ENCODE measurements at places on chromosomes 5 and 9. TPM values are rescaled to one million over a fixed set of nuclear protein-coding genes. Genes with fewer than 3 reads are reported as not detected.

DNA sequence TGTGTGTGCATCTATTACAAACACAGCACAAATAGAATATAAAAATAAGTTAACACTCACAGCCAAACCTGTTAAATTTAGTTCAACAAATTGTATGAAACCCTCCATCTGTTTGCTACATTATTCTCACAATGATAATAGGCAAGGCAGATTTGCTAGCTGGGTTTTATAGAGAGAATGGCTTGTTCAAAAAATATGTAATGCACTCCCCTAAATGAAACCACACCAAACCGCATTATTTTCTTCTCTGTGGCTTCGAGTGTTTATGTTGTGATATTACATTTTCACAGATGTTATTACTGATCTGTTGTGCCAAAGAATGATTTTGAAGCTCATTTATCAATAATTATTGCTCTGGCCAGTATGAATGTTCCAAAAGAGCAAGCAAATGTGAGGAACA, 92.9 kb downstream of the SPATA31D1 start:
- DNase-seq = no peak

GRCh38 chr5:174424219-174425053, 299.9 kb upstream of the MSX2 start:
- no peak for DNase-seq

- no peak for DNase-seq
Observed at GRCh38 chr9:129319938-129320481, 141.9 kb upstream of the IER5L start.

DNA sequence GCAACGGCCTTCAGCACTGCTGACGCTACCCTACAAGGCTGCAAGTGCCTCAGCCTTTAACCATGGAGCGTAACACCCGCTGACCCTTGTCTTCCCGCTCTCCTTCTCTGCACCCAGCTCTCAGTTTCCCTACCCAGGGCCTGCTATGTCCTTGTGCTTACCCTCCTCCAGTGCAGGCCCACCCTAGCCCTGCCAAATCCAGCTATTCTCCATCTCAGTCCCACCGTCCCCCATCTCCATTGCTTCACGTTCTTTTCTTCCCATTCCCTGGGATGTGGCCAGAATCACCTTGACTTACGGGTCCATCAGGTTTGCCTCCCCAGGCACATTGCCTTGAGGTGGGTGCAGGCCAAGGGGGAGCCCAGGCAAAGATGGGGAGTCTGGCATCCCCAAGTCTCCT, 91.2 kb downstream of the PAX5 start:
- DNase-seq = no peak

- DNase-seq = no peak
Observed at GRCh38 chr5:149413477-149414210, 34.6 kb upstream of the IL17B start.

DNA sequence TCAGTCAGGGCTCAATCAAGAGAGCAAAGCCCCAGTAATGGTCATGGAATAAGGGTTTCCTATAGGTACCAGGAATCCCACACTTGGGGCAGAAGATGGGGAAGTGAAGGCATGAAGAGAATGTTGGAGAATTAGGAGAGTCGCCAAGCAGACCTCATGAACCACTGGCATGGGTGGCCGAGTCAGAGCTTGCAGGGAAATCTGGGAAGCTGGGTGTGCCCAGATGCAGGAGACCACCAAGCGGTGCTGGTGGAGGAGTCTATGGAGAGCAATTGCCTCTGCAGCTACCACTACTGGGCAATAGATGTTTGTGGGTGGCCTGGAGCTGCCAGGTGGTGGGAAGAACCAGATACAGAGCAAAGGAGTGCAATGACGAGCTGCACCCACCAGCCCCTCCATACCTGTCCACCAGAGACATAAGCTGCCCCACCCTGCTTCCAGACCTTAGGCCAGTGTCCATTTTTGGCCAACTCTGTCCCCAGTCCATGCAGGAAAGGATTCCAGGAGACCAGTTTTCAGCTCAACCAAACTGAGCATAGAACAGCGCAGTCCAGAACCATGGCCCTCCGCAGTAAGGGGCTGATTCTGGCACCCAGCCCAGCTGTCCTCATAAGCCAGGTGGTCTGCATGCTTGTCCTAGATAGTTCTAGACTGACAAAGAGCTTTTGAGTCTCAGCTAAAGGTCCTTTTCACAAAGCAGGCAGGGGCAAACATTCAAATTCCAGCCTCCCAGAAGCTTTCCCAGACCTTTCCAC, 323.9 kb downstream of the GADD45G start:
- no peak for DNase-seq

DNA sequence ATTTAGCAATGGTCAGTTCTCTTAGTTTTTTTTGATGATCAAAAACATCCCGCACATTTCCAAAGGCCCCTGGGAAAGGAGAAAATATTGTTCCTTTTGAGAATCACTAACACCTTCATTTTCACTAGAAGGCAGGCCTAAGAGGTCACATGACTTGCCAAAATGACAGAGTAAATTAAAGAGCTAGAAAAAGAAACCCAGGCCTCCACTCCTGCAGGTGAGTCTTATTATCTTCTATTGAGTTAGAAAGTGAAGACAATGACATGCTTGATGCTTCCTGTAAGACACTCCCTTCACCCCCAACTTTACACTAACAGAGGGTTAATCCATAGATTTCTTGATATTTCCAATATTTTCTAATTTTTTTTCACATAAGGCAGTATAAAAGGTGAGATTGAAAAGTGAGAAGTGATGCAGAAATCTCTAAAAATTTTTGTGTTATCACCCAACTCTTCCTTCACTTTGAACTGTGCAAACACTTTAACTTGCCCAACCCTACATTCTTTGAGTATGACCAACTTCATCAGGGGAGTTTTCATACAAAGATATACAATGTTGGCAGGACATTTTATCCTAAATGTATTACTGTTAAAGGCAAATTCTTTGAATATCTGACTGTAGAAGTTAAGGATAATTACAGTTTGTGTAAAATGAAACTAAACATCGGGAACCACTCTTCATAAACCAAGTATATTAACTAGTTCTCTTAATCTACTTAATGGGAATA, 57.1 kb downstream of the SUB1 start:
- DNase-seq = no peak

DNA sequence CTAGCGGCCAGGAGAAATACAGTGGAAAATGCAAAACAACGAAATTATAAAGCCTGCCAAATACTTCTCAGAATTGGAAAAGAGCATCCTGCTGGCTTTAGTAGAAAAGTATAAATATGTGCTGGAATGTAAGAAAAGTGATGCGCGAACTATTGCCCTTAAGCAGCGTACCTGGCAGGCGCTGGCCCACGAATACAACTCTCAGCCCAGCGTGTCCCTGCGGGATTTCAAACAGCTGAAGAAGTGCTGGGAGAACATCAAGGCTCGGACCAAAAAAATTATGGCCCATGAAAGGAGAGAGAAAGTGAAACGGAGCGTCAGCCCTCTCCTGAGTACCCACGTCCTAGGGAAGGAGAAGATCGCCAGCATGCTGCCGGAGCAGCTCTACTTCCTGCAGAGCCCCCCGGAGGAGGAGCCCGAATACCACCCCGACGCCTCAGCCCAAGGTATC, 15.0 kb downstream of the MSANTD3 start:
- DNase-seq = no peak

GRCh38 chr9:110101531-110102161, 106.3 kb downstream of the C9orf152 start:
- DNase-seq = no peak

- no peak for DNase-seq
Observed at GRCh38 chr9:132040808-132041207, 38.9 kb downstream of the MED27 start.

DNA sequence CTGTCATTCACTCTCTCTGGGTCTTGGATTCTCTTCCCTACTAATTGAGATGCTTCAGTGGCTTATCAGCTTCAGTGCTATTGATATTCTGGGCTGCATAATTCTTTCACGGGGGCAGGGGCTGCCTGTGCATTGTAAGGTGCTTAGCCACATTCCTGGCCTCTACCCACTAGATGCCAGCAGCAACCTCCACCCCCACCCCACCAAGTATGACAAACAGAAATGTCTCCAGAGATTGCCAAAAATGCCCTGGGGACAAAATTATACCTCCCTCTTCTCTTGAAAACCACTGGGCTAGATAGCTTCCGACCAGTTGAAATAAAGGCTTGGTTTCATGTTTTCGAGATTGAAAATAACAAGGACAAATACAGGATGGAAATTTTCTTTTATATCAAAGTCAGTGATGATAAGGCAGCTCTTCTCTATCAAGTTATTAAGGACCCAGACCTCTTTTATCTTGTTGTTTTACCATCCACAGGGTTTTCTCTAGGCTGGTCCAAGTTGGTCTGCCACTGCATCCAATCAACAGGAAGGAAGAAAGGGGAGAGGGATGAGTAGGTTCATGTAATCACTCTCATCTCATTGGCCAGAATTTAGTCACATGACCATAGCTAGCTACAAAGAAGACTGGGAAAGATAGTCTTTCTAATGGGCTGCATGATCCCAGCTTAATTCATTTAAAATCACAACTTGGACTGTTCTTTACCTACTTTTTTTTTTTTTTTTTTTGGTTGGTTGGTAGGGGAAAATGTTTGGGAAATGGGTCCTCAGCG, 92.1 kb upstream of the RANBP3L start:
- DNase-seq = no peak

GRCh38 chr5:135497971-135498636, 37.7 kb downstream of the NEUROG1 start:
- DNase-seq = no peak

DNA sequence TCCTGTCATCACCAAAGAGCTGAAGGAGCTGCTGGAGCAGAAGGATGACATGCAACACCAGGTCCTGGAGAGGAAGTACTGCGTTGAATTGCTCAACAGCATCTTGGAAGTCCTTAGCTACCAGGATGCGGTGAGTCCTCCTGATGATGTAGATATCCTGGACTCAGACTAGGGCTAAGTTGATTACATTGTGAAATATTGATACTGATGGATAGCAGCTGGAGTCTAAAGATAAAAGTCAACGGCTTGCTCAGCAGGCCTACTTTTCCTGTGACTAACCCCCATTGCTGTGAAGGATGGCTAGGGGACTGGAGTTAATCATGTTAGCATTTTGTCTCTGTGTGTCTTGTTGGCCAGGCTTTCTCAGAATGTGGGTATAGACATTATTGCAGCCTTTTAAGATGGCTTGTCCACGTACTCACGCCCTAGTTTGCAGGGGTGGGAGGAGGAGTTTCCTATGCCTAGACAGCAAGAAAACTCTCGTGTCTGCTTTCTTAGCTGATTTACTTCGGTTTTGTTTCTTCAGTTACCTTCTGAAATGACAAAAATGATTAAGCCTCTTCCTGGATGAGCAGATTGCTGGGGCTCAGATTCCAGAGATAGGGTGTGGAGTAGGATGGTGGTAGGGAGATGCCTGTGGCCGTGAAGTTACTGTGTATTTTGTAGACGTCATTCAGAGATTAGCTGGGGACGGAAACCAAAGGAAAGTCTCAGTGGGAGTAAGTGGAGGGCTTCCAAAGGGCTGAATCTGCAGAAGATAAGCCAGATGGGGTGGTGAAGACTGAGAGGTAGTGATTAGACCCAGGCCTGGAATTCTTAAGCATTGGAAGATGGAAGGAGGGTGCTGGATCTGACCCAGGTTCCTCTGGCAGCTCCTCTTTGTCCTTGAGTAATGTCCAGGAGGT, 166.3 kb downstream of the DOCK2 start:
- DNase-seq = no peak

DNA sequence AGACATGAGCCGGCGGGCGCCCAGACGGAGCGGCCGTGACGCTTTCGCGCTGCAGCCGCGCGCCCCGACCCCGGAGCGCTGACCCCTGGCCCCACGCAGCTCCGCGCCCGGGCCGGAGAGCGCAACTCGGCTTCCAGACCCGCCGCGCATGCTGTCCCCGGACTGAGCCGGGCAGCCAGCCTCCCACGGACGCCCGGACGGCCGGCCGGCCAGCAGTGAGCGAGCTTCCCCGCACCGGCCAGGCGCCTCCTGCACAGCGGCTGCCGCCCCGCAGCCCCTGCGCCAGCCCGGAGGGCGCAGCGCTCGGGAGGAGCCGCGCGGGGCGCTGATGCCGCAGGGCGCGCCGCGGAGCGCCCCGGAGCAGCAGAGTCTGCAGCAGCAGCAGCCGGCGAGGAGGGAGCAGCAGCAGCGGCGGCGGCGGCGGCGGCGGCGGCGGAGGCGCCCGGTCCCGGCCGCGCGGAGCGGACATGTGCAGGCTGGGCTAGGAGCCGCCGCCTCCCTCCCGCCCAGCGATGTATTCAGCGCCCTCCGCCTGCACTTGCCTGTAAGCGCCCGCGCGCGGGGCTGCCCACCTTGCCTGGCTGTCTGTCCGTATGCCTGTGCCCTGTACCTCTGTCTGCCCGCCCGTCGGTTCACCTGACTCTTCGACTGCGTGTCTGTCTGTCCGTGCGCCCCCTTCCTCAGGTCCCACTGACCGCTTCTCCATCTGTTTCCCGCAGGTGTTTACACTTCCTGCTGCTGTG, 412 bp downstream of the FGF18 start:
- DNase-seq = no peak

- DNase-seq = no peak
Observed at GRCh38 chr9:89182369-89182768, 3.8 kb upstream of the SHC3 start.

GRCh38 chr5:52840277-52841050, 52.7 kb downstream of the ITGA1 start:
- DNase-seq = no peak

- DNase-seq = no peak
Observed at GRCh38 chr9:137607141-137607857, 1.8 kb downstream of the ARRDC1 start.

- no peak for DNase-seq
Observed at GRCh38 chr9:84604223-84604622, 65.3 kb upstream of the NTRK2 start.

GRCh38 chr5:64794053-64794770, 25.5 kb downstream of the CWC27 start:
- no peak for DNase-seq

GRCh38 chr9:135199489-135199888, 112.0 kb downstream of the OLFM1 start:
- DNase-seq = no peak

Gene FGD3
- total RNA-seq = 1.2 TPM

Gene NR6A1
- total RNA-seq = 1.2 TPM

Gene FNBP1
- 30.1 TPM for total RNA-seq

Gene UGT3A2
- not detected for total RNA-seq

Gene SVEP1
- total RNA-seq = 12.2 TPM

Gene TYRP1
- 3.0 TPM for total RNA-seq

Gene RNF180
- total RNA-seq = 7.9 TPM

Gene F2R
- 1.3 TPM for total RNA-seq

Gene DMRT2
- 0.52 TPM for total RNA-seq

Measured in psoas muscle (tissue), 8 donors.